ENCODE measurements at places on chromosomes 6 and 20.

- no peak for DNase-seq
These were observed 65.2 kb downstream of the CDC5L start for GRCh38 chr6:44452725-44453124.

DNA sequence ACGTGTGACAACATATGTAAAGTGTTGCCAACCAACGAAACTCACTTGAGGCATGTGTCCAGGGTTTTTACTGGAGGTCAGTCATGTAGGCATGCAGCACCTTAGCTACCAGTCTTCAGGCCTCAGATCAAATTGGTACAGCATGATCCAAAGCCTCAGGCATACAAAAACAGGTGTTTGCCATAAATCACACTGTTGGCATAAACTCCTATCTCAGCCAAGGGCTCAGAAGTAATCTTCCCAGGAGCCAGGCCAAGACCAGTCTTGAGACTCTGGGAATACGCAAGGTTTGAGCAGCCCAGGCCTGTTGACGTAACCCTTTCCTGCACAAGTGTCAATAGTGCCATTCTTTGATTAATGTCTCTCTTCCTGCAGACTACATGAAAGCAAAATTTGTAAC is 163.5 kb downstream of the PRL start:
- no peak for DNase-seq

- no peak for DNase-seq
These were observed 5.8 kb upstream of the ATXN1 start for GRCh38 chr6:16766836-16767745.

DNA sequence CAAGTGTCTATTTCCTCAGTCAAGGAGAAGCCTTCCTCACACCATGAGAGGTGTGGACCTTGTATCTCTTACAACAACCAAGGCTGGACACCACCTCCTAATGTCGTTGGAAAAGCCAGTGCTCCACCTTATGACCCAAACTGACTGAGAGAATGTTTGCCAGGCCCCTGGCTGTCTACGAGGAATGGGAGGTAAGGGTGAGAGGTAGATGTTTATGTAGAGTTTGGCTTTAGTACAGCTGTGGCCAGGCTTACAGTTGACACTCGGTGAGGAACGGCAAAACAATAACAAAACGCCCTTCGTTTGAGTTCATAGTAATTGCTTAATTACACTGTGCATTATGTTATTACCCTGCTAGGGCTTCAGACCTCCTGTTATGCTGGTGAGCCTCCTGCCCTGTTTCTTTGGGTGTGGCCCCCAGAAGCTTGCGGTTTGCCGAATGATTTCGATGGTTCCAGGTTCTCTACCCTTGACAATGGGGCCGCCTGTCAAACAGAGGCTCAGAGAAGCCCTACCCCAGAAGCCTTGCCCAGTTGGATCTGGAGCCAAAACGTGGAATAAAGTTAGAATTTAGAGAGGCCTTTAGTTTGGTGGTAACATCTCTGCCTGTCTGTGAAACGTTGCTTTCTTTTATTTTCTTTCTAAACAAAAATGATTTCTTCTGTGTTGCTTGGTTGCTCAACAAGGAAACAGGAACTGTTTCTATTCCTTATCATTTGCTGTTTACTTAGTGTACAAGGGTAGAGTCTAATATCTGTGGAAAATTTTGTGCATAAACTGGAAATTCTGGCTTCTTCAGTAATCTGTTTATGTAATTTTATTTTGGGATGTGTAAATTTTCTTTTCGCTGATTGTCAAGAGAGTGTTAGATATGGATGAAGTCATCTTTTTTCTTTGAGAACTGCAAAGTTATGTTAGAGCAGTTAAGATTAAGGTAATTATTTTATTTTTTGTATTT is 60.4 kb upstream of the FOXQ1 start:
- DNase-seq = no peak

DNA sequence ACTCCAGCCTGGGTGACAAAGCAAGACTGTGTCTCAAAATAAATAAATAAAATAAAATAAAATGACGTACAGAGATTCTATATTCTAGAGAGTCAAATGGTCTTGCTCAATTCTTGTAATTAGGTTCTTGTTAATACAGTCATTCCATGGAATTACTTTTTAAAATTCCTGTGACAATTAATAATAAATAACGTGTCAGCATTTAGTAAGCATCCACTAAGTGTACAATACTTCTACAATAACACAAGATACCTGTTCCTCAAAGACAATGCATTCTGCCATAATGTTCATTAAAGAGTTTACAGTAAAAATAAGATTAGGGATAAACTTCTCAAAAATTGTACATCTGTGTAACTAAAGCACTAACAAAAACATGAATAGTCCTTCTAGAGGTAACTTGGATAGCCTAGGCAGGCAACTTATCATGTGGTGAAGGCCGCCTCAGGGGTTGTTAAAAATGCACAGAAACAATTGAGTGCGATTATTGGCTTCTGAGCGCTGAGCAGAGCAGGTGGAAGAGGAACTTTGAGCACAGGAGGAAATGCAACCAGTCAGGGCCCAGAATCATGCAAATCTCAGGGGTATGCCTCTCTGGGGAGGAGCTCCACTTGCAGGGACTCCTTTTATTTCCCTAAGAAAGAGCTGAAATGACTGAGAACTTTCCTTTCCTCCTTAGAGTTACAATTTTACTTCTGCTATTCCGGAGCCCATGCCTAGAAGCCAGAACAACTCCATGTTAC is 37.1 kb downstream of the QRSL1 start:
- DNase-seq = no peak

DNA sequence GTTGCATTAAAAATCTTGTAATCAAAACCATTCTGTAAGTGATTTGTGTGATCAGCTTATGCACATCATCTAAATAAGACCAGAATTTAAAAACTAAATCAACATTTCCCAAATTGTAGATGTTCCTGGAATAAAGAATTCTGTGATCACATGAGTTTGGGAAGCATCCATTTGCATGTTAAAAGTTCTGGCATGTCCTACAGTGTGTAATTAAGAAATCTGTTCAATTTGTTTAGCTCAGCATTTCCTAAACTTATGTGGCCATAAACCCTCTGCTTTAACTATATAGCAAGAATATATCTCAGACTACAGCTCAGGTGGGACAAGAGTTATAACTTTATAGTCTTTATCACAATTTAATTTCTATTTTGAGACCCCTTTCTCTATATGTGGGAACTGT is 399.1 kb downstream of the LAMA2 start:
- no peak for DNase-seq

- DNase-seq = no peak
These were observed 208.4 kb downstream of the MYLK4 start for GRCh38 chr6:2542101-2542857.

DNA sequence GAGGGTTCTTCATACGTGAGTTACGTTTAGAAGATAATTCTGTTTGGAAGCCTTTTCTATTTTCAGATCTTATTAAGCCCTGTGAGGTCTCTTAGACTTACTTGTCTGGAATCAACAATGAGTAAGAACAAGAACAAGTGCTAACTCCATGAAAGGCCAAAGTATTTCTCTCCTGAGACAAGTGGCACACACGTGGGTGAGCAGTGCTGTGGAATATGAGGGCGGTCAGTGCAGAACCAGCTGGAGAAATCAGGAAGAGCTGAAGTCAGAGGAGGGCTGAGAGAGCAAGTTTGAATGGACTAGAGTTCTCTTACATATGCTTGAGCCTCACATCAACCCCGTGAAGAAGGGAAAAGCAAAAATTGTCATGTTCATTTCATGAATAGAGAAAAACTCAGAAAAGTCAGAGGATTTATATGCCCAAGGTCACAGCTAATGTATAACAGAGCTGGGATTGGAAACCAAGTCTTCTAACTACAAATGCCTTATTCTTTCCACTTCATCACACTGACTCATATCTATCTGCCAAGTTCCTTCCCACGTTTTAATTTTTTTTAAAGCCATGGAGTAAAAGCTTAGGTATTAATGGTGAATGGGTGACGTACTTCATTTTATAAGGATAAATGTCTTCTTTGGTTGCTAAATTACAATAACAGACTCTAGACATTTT is 201.3 kb upstream of the DTNBP1 start:
- no peak for DNase-seq

- no peak for DNase-seq
These were observed 87.9 kb downstream of the THBS2 start for GRCh38 chr6:169165561-169166300.

DNA sequence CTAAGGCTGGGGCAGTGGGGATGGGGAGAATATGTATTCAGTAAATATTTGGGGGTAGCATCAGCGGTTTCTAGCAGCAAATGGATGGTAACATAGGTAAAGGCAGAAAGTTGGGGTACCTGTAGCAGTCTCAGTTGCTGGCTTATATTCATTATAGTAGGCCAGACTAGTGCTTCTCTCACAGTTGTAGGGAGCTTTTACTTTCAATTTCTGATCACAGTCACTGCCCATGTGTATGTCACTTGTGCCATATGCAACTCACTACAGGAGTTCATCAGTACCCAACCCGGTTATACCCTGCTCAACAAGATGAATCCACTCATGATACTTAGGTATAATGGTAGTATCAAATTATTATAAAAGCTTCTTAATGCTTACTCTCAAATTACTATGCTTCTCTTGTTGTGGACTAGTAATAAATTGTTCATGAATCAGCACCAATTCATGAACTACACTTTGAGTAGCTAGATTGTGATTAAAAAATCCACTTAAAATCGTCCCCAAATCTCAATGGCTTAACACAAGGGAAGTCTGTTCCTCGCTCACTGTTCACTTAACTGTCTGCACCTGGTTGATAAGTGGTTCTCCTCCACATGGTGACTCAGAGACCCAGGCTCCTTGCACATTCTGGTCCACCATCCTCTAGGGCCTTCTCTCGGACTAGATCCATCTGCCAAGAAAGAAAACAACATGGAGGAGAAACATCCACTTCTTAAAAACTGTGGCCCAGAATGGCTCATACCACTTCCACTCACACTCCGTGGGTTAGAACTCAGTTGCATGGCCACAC is 31.3 kb upstream of the MYLIP start:
- no peak for DNase-seq

DNA sequence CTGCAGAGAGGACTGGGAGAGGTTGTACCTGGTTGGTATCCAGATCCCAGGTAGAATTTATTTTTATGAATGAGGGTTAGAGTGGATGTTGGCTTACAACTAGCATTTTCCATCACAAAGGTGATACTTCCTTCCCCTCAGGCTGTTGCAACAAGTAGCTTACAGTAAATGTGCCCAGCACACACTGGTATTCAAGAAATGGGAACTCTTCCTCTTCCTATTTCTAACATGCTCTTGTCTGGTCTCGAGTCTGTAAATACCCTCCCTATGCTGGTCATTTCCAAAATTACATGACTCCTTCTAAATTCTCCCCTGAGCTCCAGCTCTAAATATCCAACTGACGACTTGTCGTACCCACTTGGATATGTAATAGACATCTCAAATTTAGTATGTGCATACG is 90.1 kb upstream of the FOXC1 start:
- no peak for DNase-seq

DNA sequence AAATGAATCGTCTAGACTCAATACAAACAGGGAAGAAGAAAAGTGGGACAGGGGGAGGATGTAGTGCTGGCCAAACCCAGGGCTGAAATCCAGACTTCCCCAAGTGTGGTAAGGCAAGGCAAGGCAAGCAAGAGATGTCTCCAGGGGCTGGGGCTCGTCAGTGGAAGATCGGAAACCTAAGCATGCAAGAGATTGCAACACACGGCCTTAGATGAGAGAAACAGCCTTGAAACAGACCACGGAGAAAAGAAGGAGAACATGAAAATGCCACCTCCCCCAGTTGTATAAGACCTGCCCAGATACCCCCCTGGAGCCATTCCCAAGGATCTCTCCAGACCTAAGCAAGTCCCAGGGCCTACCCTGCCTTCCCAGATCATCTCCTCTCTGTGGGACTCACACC is 20.0 kb downstream of the VEGFA start:
- no peak for DNase-seq

GRCh38 chr6:2976571-2977085 is 5.3 kb upstream of the SERPINB6 start:
- DNase-seq = peak; percentile 12

DNA sequence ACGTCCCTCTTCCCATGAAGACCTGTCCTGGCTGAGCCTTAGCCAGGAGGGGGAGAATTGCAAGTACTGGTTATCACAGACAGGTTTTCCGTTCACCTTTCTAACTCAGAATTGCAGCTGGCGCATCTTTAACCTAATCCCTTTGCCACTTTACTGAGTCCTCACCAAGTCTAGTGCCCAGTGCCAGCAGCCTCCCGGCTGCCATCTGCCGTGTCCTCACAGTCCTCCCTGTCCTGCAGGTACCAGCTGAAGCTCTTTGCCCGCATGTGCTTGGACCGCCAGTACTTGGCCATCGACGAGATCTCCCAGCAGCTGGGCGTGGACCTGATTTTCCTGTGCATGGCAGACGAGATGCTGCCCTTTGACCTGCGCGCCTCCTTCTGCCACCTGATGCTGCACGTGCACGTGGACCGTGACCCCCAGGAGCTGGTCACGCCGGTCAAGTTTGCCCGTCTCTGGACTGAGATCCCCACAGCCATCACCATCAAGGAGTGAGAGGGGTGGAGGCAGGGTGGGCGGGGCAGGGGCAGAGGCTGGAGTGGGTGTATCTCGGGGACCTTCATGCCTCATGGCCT is 41.3 kb downstream of the UQCC2 start:
- no peak for DNase-seq

DNA sequence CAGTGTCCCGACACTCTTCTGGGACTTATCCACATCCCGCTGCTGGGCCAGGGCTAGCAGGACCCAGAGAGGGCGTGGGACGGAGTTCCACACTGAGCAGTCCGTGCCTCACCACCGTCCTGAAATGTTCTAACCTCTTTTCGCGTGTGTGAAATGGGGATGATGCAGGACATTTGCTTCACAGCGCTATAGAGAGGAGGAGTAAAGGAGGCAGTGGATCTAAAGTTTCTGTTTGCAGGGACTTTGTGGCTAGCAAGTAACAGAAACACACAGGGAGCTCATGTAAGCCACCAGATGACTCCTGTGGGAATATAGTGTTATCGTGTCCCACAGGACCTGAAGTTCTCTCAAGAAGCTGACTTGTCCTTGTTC is 634 bp downstream of the ITPA start:
- no peak for DNase-seq

DNA sequence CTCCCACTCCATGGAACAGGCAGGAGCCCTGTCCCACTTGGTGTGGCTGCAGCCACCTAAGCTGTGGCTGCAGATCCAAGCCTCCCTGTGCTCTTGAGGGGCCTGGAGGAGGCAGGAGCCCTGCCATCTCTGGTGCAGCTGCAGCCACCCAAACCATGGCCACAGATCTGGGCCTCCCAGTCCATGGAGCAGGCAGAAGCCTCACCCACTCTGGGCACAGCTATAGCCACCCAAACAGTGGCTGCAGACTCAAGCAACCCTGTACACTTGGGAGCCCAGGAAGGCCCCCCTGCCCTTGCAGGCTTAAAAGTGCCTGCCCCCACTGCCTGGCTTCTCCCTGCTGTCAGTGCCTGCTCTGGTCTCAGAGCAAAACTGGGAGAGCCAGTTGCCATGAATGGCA is 320.3 kb downstream of the RFPL4B start:
- no peak for DNase-seq

DNA sequence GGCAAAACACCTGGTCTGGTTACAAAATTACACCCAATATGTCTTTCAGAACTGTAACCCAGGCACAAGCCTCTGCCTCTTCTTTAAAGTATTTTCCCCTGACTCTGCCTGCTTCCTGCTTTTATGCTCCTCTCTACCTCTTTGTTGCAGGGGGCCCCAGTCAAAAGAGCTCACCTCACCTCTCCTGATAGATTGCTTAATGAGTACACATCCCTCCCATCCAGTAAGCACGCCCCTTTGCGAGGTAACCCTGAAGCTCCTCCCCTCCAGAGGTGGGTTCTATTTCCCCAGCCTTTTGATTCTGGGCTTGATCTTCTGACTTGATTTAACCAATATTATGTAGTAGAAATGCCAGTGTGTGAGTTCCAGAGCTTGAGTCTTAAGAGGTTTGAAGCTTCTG is 56.6 kb upstream of the EYA2 start:
- DNase-seq = no peak

GRCh38 chr6:3013486-3013885 is 13.8 kb downstream of the NQO2 start:
- DNase-seq = no peak

Data from breast epithelium (tissue), 4 donors.